H9 (cell line): ENCODE measurements at places on chromosomes 3 and 15. TPM values are rescaled to one million over a fixed set of nuclear protein-coding genes. Genes with fewer than 3 reads are reported as not detected.

Gene MRAS
- 10.6 and 10.9 TPM in 2 replicates for total RNA-seq

Gene MAPKBP1
- total RNA-seq, result 10.0 and 13.7 TPM in 2 replicates

Gene FSD2
- total RNA-seq, result not detected in 2 replicates

Gene MORC1
- not detected in 2 replicates for total RNA-seq

Gene DISP2
- 0.59 and 1.3 TPM in 2 replicates for total RNA-seq

Gene ACOX2
- 0.85 and 1.6 TPM in 2 replicates for total RNA-seq

Gene PIGBOS1
- 10.4 and 11.5 TPM in 2 replicates for total RNA-seq

Gene CCDC39
- total RNA-seq, result 0.59 and 0.79 TPM in 2 replicates

GRCh38 chr3:39372833-39373232, 10.3 kb upstream of the SLC25A38 start:
- H3K27ac ChIP-seq, result no peak overlapping the region
- DNase-seq, result no peak
- peaks cover 25% of the 10 kb centered on the region for H3K36me3 ChIP-seq
- peaks cover 8% of the 10 kb centered on the region for H3K4me1 ChIP-seq
- no peaks in the 10 kb centered on the region for H3K27me3 ChIP-seq

DNA sequence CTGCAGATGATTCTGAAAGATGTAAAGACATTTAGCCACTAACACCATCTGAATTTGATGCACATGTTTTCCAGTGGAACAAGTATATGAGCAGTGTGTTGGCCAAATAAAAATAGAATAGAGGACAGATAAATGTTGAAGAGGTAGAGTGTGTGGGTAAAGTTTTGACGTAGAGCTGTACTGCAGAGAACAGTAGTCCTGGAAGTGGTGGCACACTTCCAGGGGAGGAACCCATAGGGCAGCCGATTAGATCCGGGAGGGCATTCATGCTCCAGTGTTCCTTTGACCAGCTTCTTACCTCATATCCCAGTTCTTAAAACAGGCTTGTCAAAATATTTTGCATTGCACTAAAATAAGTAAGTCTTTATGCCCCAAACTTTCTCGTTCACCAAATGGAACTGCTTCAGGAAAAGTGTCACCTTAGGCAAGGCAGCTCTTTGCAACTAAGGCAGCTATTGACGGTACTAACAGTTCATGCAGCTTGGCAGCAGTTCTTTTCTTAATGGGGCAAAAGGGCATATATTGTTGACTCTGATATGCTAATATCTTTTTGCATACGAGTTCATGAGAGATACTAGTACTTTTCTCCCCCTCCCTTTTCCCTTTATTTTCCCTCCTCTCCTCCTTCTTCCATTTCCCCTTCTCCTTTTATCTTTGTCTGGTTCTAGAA, 429.3 kb upstream of the AZI2 start:
- no peak for DNase-seq
- H3K4me1 ChIP-seq, result no peaks in the 10 kb centered on the region
- H3K27me3 ChIP-seq, result no peaks in the 10 kb centered on the region
- H3K4me3 ChIP-seq, result no peak overlapping the region

DNA sequence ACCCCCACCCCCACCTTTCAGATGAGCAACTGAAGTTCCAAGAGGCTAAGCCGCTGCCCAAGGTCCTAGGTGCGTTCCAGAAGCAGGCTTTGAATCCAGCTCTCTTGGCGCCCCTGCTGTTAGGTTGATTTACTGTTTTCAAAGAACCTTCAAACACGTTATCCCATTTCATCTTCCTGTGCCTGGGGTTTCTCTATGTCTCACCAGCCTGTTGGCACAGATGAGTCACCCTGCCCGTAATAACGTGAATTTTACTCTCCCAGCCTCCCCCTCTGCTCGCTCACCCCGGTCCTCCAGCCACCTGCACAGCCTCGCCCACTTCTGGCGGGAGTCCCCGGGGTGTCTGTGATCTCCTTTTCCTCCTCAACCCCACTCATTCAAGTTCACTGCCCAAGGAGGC, 13.0 kb upstream of the TSEN2 start:
- no peak overlapping the region for H3K27ac ChIP-seq
- no peak for DNase-seq
- no peak overlapping the region for H3K4me3 ChIP-seq
- H3K4me1 ChIP-seq, result no peaks in the 10 kb centered on the region

- no peak overlapping the region for H3K27ac ChIP-seq
- H3K36me3 ChIP-seq, result no peaks in the 10 kb centered on the region; the same call in 1 of the 2 replicates
- no peak for DNase-seq
- no peak overlapping the region for H3K4me3 ChIP-seq
- H3K4me1 ChIP-seq, result no peaks in the 10 kb centered on the region
- H3K27me3 ChIP-seq, result no peaks in the 10 kb centered on the region
Observed at GRCh38 chr3:138469874-138470273, 35.5 kb downstream of the ESYT3 start.

DNA sequence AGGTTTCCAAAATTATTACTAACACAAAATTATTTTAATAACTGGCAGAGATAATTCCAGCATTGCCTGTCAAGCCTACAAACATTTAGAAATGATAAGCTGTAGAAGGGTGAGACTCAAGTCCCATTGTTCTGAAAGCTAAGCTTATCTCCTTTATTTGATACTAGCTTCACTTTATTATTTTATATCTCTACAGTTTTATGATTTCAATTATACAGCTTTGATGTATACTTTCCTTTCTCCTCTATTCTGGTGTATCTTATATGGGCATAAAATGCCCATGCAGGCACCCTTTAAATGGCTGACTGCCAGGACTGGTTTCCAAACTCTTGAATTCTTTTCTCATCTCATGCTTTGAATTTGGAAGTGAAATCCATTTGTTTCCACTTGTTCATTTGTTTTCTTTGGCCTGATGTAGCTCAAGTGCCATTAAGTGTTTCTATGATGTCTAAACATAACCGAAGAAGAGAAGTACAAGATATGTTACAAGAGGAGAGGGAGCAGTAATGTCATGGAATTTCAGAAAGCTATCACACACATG, 372.1 kb upstream of the ARHGEF26 start:
- no peaks in the 10 kb centered on the region for H3K4me1 ChIP-seq
- DNase-seq, result no peak
- H3K4me3 ChIP-seq, result no peak overlapping the region
- H3K27ac ChIP-seq, result no peak overlapping the region
- no peaks in the 10 kb centered on the region for H3K27me3 ChIP-seq

DNA sequence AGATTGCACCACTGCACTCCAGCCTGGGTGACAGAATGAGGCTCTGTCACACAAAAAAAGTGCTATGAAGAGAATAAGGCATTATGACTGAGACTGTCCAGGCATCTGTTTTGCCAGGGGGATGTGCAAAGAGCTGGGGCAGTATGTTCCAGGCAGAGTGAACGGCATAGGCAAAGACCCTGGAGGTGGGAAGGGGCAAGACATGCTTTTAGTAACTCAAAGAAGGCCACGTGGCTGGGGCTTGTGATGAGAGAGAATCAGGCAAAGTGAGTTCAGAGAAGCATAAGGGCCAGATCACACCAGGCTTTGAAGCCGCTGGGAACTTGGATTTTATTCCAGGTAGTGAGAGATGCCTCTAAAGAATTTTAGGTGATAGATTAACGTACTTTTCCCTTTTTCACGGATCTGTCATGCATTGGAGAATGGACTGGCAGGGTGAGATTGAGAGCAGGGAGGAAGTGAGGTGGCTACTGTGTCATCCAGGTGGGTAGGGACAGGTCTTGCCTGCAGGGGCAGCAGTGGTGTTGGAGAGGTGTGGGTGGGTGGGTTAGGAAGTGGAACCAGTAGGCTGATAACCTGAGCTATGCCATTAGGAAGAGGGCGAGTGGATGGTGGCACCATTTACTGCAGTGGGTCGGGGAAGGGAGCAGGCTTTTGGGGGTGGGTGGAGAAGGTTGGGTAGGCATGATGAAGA, 31.7 kb downstream of the ATP2B2 start:
- no peaks in the 10 kb centered on the region for H3K27me3 ChIP-seq
- H3K4me1 ChIP-seq, result no peaks in the 10 kb centered on the region; the same call in 1 of the 2 replicates
- DNase-seq, result peak; percentile 42
- H3K36me3 ChIP-seq, result no peaks in the 10 kb centered on the region

- H3K4me3 ChIP-seq, result no peak overlapping the region
- no peaks in the 10 kb centered on the region for H3K27me3 ChIP-seq
- no peaks in the 10 kb centered on the region for H3K4me1 ChIP-seq
- H3K36me3 ChIP-seq, result no peaks in the 10 kb centered on the region
- no peak overlapping the region for H3K27ac ChIP-seq
- peak; percentile 56 for DNase-seq
Observed at GRCh38 chr3:126113733-126114442, 30.0 kb upstream of the SLC41A3 start.

DNA sequence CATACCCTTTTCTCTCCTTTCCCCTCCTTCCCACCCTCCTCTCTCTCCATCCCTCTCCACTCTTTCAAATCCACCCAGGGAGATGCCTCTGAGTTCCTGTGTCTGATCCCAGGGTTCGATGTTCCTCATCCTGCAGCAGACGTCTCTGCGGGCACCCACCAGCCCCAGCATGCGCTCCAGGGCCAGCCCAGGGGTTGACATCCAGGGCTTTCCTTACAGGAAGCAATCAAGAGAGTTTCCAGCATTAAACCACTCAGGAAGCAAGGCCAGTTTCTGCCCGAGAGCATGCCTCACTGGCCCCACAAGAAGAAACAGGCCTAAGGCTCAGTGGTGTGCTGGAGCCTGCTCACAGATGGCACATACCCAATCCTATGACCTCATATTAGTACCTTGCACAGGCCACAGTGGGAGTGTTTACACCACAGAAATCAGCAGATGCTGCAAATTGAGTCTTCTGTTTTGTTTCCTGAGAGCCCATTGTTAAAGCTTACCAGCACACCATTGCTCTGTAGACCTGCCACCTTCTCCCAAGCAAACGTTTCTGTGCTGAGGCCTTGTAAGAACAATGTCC, 13.2 kb downstream of the SLC6A1 start:
- no peaks in the 10 kb centered on the region; the same call in 1 of the 2 replicates for H3K4me1 ChIP-seq
- H3K36me3 ChIP-seq, result no peaks in the 10 kb centered on the region
- DNase-seq, result no peak

DNA sequence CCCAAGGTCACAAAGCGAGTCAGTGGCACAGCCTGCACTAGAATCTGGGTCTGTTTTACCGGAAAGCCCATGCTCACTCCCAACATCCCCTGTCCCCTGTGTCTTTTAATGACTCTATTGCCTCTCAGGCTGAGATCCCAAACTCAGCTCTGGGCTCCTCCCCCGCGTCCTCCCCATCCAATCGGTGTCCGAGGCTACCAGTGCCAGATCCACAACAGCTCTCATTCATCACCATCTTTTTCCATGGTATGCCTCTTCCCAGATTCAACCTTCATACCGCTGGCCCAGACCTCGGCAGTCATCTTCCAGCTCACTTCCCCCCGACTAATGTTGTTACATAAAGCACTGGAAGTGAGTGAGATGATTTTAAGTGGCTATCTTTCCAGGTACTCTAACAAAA, 16.1 kb upstream of the KY start:
- DNase-seq, result no peak
- no peaks in the 10 kb centered on the region for H3K27me3 ChIP-seq
- no peak overlapping the region for H3K27ac ChIP-seq
- H3K4me3 ChIP-seq, result no peak overlapping the region

DNA sequence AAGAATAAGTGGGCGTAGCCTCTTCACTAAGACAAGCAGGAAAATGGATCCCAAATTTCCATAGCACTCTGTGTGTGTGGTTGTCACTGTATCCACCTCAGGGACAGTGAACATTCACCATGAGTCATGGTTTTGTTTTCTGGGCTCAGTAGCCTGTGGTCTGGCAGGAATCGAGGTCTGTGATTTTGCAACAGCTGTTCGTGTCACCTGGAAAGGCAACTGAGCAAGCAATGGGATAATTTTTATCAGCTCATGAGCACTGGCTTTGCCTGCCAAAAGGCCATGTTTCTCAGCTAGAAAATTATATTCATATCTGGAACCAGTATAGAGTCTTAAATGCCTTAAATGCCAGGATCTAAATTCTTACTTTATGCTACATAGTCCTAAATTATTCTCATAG, 60.9 kb downstream of the STRIT1 start:
- DNase-seq, result no peak
- no peaks in the 10 kb centered on the region for H3K4me1 ChIP-seq
- no peak overlapping the region for H3K27ac ChIP-seq
- H3K4me3 ChIP-seq, result no peak overlapping the region
- no peaks in the 10 kb centered on the region for H3K27me3 ChIP-seq
- H3K36me3 ChIP-seq, result no peaks in the 10 kb centered on the region

DNA sequence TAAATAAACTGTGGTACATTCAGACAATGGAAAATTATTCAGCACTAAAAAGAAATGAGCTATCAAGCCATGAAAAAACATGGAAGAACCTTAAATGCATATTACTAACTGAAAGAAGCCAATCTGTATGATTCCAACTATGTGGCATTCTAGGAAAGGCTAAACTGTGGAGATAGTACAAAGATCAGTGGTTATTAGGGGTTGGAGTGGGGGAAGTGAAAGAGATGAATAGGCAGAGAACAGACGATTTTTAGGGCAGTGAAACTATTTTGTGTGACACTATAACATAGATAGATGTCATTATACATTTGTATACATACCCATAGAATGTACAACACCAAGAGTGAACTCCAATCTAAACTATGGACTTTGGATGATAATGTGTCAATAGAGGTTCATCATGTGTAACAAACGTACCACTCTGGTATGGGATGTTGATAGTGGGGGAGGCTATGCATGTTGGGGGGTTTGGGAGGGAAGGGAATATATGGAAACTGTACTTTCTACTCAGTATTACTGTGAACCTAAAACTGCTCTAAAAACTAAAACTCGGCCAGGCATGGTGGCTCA, 29.0 kb downstream of the RAB27A start:
- no peaks in the 10 kb centered on the region for H3K36me3 ChIP-seq
- no peaks in the 10 kb centered on the region for H3K4me1 ChIP-seq
- no peaks in the 10 kb centered on the region for H3K27me3 ChIP-seq
- DNase-seq, result no peak
- no peak overlapping the region for H3K27ac ChIP-seq

DNA sequence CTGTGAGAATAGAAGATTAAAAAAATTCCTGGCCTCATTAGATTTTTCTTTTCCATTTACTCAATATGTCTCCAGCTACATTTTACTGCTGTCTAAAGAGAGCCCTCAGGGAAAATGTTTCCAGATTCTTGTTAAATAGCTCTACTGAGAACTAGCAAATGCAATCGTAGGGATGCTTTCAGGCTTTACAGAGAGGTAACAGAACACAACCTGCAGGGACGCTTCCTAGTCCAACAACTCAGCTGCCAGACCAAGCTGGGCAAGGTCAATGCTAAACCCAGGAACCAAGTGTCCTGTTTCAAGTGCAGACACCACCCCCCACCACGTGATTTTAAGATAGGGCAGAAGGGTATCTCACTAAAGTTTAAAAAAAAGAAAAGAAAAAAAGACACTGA, 25.2 kb downstream of the ARHGEF3 start:
- no peaks in the 10 kb centered on the region; the same call in 1 of the 2 replicates for H3K27me3 ChIP-seq
- no peak for DNase-seq
- no peak overlapping the region for H3K4me3 ChIP-seq
- no peaks in the 10 kb centered on the region for H3K4me1 ChIP-seq
- no peaks in the 10 kb centered on the region for H3K36me3 ChIP-seq
